COR-L47 (cell line): ENCODE measurements at places on chromosomes 5 and 9.

GRCh38 chr9:82216435-82216834 is 227.9 kb downstream of the SPATA31D1 start:
- no peak for DNase-seq

DNA sequence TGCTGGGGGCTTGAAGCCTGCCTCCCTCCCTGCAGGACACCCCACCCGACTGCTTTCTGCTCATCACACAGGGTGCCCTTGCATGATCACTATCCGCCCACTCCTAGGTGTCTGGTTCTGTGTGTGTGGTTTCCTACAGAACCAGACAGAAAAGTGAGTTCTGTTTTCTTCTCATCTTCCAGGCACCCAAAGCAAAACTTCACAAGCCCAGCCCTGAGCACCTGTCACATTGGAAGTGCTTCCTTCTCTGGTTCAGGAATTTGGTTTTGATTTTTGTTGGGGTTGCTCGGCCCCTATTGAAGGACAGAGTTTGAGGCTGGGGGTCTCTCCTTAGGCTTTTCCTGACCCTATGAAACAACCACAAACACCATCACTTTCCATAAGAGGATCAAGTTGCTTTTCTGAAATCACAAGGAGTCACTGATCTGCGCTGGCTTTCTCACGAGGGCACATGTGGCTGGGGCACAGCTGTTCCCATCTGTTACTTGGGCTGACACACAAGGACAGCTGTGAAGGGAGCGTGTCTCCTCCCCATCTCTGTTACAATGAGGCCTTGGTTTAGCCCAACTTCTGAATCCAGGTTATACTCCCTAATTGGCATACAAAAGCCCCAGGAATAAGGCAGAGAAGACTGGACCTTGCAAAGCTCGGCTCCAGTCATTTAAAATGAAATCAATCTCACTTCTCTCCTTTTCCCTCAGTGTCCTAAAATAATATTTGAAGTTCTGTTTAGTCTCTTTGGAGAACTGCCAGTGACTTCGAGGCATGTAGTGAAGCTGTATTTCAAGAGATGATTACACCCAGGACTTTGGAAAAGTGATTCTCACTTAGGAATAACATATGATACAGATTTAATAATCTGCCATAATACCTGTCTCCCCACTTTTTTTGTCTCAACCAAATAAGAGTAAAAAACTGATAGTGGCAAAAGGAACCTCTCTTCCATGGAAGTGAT is 213.1 kb upstream of the GAS1 start:
- no peak for DNase-seq

- DNase-seq: no peak
These were observed 61.1 kb downstream of the COL23A1 start for GRCh38 chr5:178529080-178529479.

DNA sequence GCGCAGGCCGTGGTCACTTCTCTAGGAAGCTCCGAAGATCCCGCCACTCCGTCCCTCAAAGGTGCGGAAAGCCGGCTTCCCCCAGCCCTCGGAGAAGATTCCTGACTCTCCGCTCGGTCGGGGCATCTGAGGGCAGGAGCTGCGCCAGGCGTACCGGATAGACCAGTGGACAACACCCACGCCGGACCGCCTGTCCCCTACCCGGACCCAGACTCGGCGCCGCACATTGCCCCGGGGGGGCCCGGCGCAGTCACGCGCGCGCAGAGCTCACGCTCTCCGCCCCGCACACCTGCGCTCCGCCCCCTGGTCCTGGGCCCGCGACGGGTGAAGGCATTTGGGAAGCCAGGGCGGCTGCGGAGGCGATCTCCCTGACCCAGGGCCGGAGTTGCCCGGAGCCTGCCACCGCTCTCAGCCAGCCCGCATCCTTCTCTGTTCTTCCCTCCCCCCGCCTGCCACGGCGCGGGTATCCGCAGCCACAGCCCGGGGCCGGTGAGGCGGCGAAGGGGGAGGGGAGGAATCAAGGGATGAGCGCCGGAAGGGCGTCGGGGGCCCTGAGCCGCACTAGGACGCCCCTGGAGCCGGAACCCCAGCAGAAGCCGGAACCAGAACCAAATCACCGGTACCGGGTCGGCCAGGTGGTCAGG is 448 bp downstream of the RELL2 start:
- peak; percentile 29 for DNase-seq

DNA sequence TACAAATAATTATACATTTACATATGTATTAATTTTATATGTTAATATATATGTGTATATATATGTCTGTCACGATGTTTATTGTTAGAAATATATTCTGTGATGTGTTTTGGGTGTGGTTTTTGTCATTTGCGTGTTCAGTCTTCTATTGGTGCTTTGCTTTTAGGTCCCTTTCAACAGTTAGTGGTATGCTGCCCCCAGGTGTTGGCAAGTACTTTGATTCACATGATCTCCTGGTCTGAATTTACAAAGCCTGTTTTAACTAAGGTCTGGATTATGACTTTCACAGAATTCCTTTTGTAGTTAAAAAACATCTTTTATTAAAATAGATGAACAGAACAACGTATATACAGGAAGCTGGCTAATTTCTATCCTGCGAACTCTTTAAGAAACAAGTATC is 271.5 kb downstream of the CCDC171 start:
- no peak for DNase-seq

- DNase-seq: no peak
These were observed 435.8 kb downstream of the CTNND2 start for GRCh38 chr5:11468334-11469039.

DNA sequence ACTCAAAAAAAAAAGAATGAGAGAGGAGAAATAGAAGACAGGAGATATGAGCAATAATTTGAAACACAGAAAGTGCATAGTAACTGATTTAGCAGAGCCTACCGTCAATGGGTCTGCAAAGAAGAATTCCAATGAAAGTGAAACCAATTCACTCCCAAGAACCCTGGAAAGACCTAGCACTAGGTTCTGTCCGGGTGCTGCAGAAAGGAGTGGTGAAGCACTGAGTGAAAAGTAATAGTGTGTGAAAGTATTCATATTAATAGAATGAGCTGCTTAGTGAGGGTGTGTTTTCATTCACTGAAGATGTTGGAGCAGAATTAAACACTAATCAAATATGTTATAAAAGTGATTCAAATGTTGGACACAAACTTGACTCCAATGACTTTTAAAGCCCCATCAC is 51.3 kb upstream of the SLC30A5 start:
- DNase-seq: no peak

- peak; percentile 37 for DNase-seq
These were observed 21.0 kb upstream of the SCGB3A2 start for GRCh38 chr5:147857302-147858129.

DNA sequence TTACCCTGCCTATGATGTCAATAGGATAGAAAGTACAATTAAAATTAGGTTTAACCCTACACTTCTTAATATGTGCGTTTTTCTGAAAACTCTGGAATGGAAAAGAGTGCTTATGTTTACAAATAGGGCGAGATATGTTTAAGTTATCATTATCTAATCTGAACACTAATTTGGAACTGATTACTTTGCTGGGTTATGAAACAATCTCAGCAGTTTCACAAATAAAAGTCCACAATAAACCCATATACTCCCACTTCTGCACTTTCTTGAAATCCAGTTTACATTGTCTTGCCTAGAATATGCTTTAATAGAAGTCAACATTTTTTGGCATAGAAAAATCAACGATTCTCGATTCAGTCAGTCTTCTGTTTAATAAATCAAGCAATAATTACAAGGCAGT is 236.3 kb downstream of the NFIB start:
- DNase-seq: no peak

- no peak for DNase-seq
These were observed 167.9 kb downstream of the ARHGEF28 start for GRCh38 chr5:73793911-73794310.

- no peak for DNase-seq
These were observed 36.1 kb downstream of the MRPL36 start for GRCh38 chr5:1763548-1763911.

- DNase-seq: no peak
These were observed 313.1 kb upstream of the PIK3R1 start for GRCh38 chr5:67902497-67902830.

GRCh38 chr5:141199359-141200235 is at the start of gene PCDHB11:
Gene PCDHB11, plus strand, starts transcription at chr5:141199627. Its CDS starts 148 bp downstream, at chr5:141199775.
- DNase-seq: peak; percentile 64

GRCh38 chr5:150345716-150346115 is 11.8 kb upstream of the TCOF1 start:
- peak; percentile 28 for DNase-seq

DNA sequence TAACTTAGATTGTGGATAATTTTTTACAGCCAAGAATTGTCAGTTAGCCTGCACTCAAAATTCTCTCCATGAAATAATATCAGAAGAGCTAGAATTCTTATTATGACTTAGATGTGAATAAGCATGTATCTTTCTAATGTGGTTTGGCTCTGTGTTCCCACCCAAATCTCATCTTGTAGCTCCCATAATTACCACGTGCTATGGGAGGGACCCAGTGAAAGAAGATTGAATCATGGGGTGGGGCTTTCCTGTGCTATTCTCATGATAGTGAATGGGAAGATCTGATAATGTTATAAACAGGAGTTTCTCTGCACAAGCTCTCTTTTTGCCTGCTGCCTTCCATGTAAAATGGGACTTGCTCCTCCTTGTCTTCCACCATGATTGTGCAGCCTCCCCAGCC is 176.8 kb downstream of the MAT2B start:
- DNase-seq: no peak

GRCh38 chr9:123315635-123316034 is 40.4 kb upstream of the CRB2 start:
- DNase-seq: no peak

DNA sequence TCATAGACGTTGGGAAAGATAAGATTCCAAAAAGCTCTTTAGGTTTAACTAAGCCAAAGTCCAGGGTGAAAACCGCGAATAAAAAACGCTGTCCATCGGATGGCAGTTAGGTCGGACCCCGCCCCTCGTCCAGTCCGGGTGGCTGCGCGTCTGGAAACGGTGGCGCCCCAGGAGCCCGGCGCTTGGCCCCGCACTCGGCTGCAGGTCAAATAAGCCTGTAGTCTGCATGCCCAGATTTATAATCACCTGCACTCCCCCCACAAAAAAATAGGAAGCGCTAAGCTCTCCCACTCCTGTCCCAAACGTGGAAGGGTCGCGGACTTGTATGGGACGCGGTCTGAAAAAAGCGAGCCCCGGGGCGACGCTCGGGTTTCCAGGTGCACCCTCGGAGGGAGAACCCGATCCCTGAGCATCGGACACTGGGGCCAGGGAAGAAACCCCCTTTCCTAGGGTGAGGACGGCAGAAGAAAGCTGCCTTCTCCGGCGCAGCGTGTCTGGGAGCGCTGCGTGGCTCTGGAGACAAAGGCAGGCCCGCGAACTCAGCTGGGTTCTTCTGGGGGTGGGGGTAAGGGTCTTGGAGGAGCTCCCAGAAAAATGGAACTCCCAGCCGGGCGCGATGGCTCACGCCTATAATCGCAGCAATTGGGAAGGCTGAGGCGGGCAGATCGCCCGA is 923 bp upstream of the ZBTB5 start:
- peak; percentile 84 for DNase-seq

GRCh38 chr5:160353379-160353778 is 17.0 kb downstream of the C1QTNF2 start:
- no peak for DNase-seq

GRCh38 chr5:90264689-90265544 is 144.6 kb downstream of the CETN3 start:
- DNase-seq: peak; percentile 78

DNA sequence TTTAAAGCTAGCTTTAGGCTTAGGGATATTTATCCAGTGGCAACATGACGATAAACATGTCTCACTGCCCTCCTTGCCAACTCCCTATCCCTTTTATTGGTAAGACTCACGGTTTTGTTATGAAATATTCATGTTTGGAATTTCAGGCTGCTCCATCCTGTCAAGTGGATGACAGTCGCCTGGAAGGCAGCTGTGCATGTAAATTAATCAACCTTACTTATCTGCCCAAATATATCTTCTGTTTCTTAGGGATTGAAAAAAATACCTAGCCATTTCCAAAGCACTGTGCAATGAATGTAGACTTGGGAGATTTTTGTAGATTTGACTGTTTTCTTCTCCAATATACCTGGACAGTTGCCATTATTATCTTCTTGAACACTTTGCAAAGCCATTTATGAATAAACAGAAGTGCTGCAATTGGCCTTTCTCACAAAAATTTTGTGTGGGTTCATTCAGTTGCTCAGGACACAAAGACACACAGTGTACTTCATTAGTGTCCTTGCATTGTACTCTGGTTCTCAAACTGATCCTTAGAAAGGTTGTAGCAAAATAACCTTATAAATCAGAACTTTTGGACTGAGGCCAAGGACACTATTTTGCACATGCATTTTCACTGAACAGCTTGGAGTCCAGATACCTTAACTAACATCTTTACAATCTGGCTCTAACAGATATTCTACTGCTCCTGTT is 889.4 kb upstream of the SEMA6A start:
- DNase-seq: no peak

GRCh38 chr5:176812269-176813259 is 2.2 kb downstream of the UNC5A start:
- DNase-seq: peak; percentile 39

DNA sequence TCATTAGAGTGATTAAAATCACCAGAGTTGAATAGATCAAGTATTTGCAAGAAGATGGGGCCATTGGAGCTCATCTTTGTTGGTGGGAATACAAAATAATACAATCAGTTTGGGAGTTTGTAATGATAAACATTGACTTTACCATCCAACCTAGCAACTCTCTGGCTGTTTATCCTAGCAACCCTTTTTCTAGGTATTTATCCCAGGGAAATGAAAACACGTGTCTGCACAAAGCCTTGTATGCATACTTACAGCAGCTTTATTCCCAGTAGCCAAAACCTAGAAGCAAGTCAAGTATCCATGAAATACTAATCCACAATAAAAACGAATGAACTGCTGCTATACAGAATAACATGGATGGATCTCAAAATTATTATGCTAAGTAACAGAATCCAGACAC is 152.7 kb upstream of the DAB2 start:
- no peak for DNase-seq

DNA sequence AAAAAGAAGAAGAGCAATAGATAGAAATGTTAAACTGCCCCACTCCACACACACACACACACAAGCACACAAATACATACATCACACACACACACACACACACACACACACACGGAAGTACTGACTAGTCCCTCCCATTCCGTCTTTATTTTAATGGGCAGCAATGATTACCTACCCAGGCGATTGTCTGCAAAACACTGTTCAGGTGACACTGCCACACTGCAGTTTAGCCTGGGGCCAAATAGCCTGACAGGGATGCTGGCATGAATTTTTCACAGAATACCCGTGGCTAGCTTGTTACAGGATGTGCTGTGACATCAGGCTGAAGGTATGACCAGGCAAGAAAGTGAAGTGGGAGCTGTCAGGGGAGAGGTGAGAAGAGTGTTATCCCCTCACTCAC is 86.9 kb downstream of the FRMD3 start:
- DNase-seq: peak; percentile 76

- no peak for DNase-seq
These were observed 156.0 kb upstream of the CDKN2B start for GRCh38 chr9:22165144-22165543.
